ENCODE measurements at places on chromosomes 2 and 18. TPM values are rescaled to one million over a fixed set of nuclear protein-coding genes. Genes with fewer than 3 reads are reported as not detected.

Gene MAL
- 263 TPM for polyA plus RNA-seq

- peak; percentile 65 for DNase-seq
Observed at GRCh38 chr18:57353940-57354461, 1.6 kb downstream of the ST8SIA3 start.

DNA sequence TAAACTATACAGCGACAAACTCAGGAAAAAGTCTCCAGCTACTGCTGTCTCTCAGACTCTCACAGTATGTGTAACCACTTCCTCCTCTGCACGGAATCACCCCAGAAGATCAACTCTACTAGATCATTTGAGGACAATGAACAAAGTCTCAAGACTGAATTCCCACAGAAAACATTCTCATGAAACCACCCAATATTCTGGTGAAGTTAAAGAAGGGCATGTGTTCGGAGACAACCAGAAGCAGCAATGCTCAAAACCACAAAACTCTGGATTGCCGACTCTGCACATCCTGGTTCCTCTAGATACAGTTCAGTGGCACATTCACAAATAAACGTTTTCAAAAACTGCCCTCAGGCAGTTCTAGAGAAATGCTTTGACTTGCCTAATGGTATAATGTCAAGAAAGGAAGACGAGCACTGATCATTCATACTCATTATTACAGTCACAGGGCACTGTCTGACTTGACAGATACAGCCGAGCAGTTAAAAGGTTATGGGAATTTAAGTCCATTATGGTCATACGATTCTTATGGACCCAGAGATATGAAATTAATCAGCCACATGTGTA lies 91.9 kb upstream of the STK17B start:
- no peak for DNase-seq

GRCh38 chr18:21453511-21453901 lies 147.0 kb downstream of the ESCO1 start:
- DNase-seq = no peak

Gene NT5C1B
- 1.5 TPM for polyA plus RNA-seq

- no peak for DNase-seq
Observed at GRCh38 chr18:75395137-75395536, 32.4 kb downstream of the SMIM21 start.

GRCh38 chr2:235325151-235325550 lies 168.7 kb upstream of the AGAP1 start:
- no peak for DNase-seq

GRCh38 chr2:39059366-39059952 lies 61.4 kb downstream of the SOS1 start:
- DNase-seq = peak; percentile 38

GRCh38 chr2:159925975-159926374 lies 128.0 kb upstream of the CD302 start:
- DNase-seq = no peak

GRCh38 chr2:186639939-186640338 lies 50.1 kb downstream of the ITGAV start:
- DNase-seq = no peak

Gene ZCCHC2
- polyA plus RNA-seq = 19.0 TPM

- no peak for DNase-seq
Observed at GRCh38 chr2:186919296-186919695, 70.3 kb upstream of the ZSWIM2 start.

Gene PLCD4
- polyA plus RNA-seq = 11.9 TPM

DNA sequence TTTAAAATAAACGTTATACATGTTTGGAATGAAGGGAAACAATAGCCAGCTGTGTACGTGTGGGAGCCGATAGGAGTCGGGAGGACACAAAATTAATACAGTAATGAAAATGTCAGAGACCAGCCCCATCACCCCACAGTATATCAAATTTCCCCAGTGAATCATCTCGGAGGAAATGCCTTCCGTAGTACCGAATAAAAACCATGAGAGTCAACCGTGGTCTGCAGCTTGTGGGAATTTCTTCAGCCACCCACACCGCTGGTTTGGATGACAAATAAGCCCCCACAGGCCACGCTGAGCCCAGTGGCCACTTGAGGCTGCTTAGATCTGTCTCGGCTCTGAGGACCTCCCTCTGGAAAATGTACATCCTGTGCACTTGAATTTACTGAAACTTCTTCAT lies 133.7 kb downstream of the COL6A3 start:
- peak; percentile 72 for DNase-seq

GRCh38 chr2:19675003-19675629 lies 226.7 kb downstream of the TTC32 start:
- peak; percentile 42 for DNase-seq

Gene ANKRD53
- 0.90 TPM for polyA plus RNA-seq

Gene CRYGD
- not detected for polyA plus RNA-seq

GRCh38 chr2:43927442-43927841 lies 68.3 kb downstream of the LRPPRC start:
- DNase-seq = no peak

Gene VWA3B
- 0.80 TPM for polyA plus RNA-seq

GRCh38 chr2:226155093-226155875 lies 644.3 kb downstream of the IRS1 start:
- DNase-seq = no peak

Gene XIRP2
- not detected for polyA plus RNA-seq

GRCh38 chr18:13120983-13121441 lies 97.5 kb upstream of the LDLRAD4 start:
- no peak for DNase-seq

DNA sequence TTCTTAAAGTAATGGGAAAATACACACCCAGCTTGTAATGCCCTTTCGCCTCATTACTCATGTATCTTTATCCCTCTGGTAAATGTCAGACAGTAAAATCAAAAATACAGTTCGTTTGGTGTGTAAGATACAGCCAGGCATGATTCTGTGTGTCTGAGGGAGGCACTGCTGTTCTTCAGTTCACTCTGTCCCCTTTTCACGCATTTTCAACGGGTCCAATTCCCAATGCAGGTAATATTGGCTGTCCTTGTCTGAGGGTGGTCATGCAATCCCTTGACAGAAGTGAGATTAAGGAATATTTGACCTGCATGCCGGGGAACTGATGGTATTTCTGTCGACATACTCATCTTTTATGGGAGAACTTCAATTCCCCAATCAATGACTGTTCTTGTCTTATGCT lies 587.2 kb upstream of the NXPH2 start:
- no peak for DNase-seq

Gene C2orf74
- 42.4 TPM for polyA plus RNA-seq

Gene CLK1
- 335 TPM for polyA plus RNA-seq

GRCh38 chr2:136112317-136113208 lies 5.4 kb downstream of the CXCR4 start:
- DNase-seq = no peak

DNA sequence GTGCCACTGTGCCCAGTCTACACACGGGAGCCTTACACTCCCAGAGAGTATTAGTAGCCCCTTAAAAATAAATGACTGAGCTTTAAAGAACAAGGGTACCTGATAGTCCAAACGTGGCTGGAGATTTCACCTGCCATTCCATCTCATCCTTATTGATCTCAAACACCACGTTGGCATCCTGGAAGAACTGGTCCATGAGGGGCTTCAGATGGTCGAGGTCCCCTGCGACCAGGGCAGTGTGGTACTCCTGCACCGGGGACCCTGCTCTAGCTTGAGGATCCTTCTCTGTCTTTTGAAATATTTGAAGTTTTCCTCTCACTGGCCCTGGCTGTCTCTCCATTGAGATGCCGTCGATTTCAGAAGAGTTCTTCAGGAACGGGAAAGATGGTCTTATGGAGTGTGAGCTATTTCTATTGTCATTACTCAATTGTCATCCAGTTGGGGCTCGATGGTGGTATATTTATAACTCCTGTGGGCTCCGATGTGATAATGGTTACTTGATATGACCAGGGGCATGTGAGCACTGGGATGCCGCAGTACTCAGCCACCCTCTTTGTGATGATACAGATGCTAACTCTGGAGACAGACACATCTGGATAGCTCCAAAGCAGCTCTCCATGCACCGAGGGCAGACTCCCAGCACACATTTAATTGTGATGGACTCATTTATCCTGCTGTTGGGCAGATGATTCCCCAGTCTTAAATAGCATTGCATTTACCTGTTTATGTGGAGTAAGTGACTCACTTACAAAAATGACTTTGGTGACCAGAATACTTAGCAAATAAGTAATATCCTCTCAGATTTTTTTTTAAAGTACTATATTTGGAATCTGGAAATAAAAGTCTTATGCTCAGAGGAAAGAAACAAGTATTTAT lies 22.8 kb downstream of the ASB18 start:
- no peak for DNase-seq

GRCh38 chr2:50754514-50754913 lies 277.4 kb downstream of the NRXN1 start:
- DNase-seq = no peak

DNA sequence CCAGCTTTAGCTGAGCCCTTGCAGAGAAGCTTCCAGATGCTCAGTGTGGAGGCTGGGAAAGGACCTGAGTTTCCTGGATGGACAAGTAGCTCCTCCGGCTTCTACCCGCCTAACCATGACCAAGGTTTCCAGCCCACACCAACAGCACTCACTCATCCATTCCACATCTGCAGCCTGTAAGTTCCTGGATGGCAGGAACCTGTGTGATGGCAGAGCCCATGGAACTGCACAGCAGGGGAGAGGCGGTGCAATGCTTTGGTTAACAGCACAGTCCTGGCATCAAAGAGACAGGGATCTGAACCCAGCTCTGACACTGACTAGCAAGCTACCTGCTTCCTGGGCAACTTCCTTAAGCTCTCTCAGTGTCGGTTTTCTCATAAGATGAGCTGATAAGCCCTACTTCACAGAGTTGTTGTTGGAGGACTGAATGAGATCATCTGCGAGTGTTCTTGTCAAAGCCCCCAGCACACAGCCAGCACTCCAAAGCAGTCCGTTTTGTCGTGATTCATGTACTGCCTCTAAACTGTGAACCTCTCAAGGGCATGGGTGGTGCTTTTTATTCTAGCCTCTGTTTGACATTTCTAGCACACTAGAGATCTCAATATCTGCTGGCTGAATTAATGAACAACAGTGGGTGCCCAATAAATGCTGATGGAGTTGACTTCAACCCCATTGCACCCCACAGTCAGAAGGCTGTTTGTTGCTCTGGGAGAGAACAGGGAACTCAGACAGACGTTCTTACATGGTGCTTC lies 41.6 kb upstream of the OTOF start:
- no peak for DNase-seq

- no peak for DNase-seq
Observed at GRCh38 chr2:34545486-34546136, 946.5 kb upstream of the FAM98A start.

Gene IGFBP2
- 169 TPM for polyA plus RNA-seq

Gene RNF103
- 39.8 TPM for polyA plus RNA-seq

Gene EPHA4
- 65.1 TPM for polyA plus RNA-seq

Gene WDR33
- polyA plus RNA-seq = 62.3 TPM

Gene DSG1
- 0.05 TPM for polyA plus RNA-seq

Gene ZBTB7C
- polyA plus RNA-seq = 12.8 TPM

DNA sequence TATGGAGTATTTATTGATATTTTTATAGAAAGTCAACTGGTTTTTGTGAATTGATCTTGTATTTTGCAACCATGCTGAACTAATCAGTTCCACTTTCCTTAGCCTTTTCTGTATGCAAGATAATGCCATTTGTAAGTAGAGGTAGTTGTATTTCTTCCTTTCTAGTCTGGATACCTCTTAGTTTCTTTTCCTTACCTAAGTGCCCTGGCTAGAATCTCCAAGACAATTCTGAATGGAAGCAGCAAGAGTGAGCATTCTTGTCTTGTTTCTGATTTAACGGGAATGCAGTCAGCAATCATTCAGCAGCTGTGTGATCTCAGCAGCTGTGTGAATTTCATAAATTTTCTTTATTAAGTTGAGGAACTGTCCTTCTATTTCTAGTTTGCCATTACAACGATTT lies 73.4 kb downstream of the NRXN1 start:
- no peak for DNase-seq

GRCh38 chr18:24734058-24734457 lies 273.6 kb downstream of the HRH4 start:
- peak; percentile 60 for DNase-seq

Gene SCG2
- polyA plus RNA-seq = 0.75 TPM

- no peak for DNase-seq
Observed at GRCh38 chr18:49817947-49818346, 4.6 kb upstream of the ACAA2 start.

GRCh38 chr18:69992776-69993175 lies 45.1 kb upstream of the CD226 start:
- no peak for DNase-seq

DNA sequence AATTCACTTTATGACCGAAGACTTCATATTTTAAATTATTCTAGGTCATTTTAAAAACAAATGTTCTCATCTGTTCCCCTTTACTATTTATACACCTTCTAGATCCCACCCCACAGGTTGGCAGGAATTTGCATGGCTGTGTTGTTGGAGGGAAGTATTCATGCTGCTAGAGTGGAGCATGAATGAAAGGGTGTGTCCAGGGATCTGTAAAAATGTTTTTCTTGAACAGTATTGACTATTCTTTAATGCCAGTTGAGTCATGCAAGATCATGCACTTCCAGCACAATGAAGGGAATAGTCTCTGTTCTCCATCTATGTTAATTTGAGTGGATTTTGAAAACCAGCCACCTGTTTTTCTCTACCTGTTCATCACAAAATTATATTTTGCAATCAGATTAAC lies 52.0 kb upstream of the COL3A1 start:
- no peak for DNase-seq

- DNase-seq = no peak
Observed at GRCh38 chr2:55159037-55159651, 72.9 kb downstream of the CLHC1 start.

Measured in left kidney (tissue), 8 donors.